ENCODE measurements at places on chromosomes 4 and X.

GRCh38 chr4:122783301-122784215 is 43.1 kb upstream of the FGF2 start:
- peaks cover 3% of the 10 kb centered on the region for H3K36me3 ChIP-seq
- peak overlapping the region; percentile 52 for H3K27ac ChIP-seq
- peaks cover 13% of the 10 kb centered on the region for H3K4me1 ChIP-seq
- no peak overlapping the region for H3K4me3 ChIP-seq

DNA sequence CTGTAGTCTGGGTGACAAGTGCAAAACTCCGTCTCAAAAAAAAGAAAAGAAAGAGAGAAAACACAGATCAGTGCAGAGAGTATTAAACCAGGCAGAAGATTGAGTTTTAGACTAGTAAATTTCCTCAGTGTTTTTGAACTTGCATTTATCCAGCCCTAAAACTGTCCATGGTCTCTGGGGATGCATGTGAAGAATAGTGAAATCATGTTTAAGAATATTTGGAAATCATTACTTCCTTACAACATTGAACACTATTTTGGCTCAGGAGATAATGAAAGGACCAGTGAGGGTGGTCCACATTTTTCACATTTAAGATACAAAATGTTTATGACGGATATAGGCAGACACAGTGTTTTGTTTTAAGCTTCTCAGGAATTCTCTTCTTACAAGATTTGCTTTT is 195.8 kb upstream of the RASGEF1B start:
- no peak for DNase-seq
- H3K27me3 ChIP-seq: no peaks in the 10 kb centered on the region
- no peak overlapping the region for H3K27ac ChIP-seq
- H3K4me1 ChIP-seq: peaks cover 17% of the 10 kb centered on the region

DNA sequence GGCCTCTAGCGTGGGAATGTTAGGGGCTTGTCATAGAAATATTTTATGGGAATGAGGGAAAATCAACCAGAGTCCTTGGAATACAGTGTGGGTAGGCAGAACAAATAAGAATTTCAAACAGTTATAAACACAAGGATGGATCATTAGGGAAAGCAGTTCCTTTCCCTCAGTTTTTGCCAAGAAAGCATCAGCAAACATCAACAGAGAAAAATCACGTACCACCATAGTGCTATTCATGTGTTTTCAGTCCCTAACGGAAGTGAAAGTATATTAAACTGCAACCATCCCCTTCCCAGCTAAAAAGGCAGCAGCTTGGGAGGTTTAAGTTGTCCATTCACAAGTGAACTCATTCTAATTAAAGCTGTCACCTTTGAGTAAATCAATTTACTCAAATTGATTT is 334.4 kb upstream of the PCDH18 start:
- H3K27ac ChIP-seq: no peak overlapping the region
- DNase-seq: no peak
- no peaks in the 10 kb centered on the region for H3K4me1 ChIP-seq
- H3K27me3 ChIP-seq: no peaks in the 10 kb centered on the region

DNA sequence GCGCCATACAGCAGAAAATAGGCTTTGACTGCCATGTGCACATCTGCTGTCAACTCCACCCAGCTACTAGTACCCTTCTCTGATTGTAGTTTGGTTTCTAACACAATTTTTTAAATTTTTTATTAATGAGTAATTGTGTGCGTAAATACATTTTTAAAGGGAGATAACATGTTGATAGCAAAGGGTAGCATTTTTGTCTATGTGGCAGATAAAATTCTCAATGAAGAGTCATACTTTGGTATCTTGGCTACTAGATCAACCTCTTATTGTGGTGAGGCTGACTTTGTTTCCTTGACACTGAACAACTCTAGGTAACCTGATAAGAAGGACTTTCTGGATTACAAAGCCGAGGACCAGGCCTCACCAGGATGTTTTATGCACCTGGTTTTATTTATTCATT is 9.5 kb downstream of the ADH4 start:
- no peaks in the 10 kb centered on the region for H3K36me3 ChIP-seq
- no peaks in the 10 kb centered on the region for H3K27me3 ChIP-seq
- no peak overlapping the region for H3K27ac ChIP-seq
- H3K4me1 ChIP-seq: peaks cover 8% of the 10 kb centered on the region

GRCh38 chrX:115060013-115060412 is 42.6 kb upstream of the IL13RA2 start:
- H3K36me3 ChIP-seq: no peaks in the 10 kb centered on the region
- H3K27ac ChIP-seq: no peak overlapping the region
- no peaks in the 10 kb centered on the region for H3K4me1 ChIP-seq

Data from type B pancreatic cell (in vitro differentiated cells).